Kidney (tissue), 22 donors: ENCODE measurements at places on chromosomes 5 and 9. TPM values are rescaled to one million over a fixed set of nuclear protein-coding genes. Genes with fewer than 3 reads are reported as not detected.
A peak's percentile ranks its signal among the peaks of the same experiment; 100 is the strongest.

Gene LVRN
- not detected for total RNA-seq

Gene LCN10
- total RNA-seq = 8.4 TPM

Gene DND1
- total RNA-seq = 1.0 TPM

DNA sequence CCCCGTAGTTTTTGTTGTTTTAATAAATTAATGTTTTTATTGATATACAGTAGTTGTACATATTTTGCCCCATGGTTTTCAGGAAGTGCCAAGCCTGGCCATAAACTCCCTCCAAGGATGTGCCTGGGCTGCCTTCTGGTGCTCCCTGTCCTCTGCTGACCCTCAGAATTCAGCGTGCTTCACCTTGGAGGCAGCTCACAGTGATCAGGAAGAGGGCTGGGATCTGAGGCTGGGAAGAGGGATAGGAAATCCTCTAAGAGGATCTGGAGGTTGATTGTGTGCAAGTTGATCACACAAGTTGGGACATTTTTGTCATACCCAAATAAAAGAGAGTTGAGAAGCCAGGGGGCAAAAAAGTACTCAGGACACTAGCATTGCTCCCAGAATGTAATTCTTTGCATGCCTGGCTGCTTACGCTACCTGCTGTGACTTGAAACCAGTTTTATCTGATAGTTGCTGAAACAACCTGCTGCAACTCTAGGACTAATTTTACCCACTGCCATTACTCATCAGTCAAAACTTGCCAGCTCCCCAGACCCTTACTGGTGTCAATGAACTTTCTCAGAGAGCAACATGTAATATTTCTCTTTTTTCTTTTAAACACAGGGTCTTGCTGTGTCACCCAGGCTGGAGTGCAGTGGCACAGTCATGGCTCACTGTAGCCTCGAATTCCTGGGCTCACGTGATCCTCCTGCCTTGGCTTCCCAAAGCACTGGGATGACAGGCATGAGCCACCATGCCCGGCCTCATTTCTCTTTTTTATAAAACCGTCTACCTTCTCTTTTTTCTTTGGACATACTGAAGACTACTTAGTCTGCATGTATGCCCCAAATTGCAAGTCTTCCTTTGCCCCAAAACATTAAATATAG lies 29.0 kb downstream of the PDE6A start:
- H3K27me3 ChIP-seq = no peaks in the 10 kb centered on the region
- H3K4me1 ChIP-seq = no peaks in the 10 kb centered on the region
- no peaks in the 10 kb centered on the region for H3K36me3 ChIP-seq
- H3K27ac ChIP-seq = no peak overlapping the region
- H3K4me3 ChIP-seq = no peak overlapping the region

GRCh38 chr5:95759634-95760033 lies 28.5 kb downstream of the RHOBTB3 start:
- peak overlapping the region; percentile 58 for H3K27ac ChIP-seq
- no peaks in the 10 kb centered on the region for H3K36me3 ChIP-seq
- DNase-seq = no peak
- H3K4me1 ChIP-seq = peaks cover 21% of the 10 kb centered on the region

DNA sequence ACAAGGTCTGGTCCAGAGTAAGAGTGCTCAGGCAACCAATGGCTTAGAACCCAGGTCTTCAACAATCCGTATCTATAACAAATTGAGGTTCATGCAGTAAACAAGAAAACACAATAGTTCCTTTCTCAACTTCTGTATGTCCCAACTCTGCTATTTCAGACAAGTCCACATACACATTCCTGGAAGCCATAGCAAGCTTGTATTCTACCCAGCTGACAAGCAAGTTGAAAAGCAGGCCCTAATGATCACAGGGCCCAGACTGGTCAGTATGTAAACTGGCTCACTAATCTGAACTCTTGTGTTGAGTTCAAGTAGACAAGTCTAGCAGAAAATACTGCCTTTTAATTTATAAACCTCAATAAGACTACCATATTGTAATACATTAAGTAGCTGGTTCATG lies 26.9 kb downstream of the FNIP1 start:
- H3K36me3 ChIP-seq = no peaks in the 10 kb centered on the region
- H3K27ac ChIP-seq = no peak overlapping the region
- no peaks in the 10 kb centered on the region for H3K4me1 ChIP-seq
- no peaks in the 10 kb centered on the region for H3K27me3 ChIP-seq
- no peak for DNase-seq

- DNase-seq = no peak
- no peak overlapping the region for H3K4me3 ChIP-seq
- H3K27me3 ChIP-seq = no peaks in the 10 kb centered on the region
Observed at GRCh38 chr9:32627394-32627954, 8.0 kb downstream of the TAF1L start.

DNA sequence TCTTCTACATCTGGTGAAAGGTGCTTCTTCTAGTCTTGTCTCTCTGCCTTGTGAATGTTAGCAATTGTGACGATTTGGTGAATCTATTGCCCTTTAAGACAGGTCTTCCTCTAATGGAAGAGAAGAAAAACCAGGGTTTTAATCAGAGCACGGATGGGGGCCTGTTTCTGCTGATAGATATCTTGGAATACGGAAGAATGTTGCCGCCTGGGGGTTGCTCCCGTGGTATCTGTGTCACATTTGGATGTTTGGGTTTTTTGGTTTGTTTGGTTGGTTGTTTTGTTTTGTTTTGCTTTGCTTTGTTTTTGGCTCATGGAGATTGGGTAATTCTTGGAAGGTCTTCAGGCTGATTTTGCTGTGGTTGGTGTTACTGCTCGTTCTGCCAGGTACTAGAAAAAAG lies 9.7 kb upstream of the SLC1A3 start:
- DNase-seq = no peak
- no peak overlapping the region for H3K27ac ChIP-seq
- no peaks in the 10 kb centered on the region for H3K36me3 ChIP-seq
- no peaks in the 10 kb centered on the region for H3K27me3 ChIP-seq
- H3K4me1 ChIP-seq = no peaks in the 10 kb centered on the region
